Posterior vena cava (tissue), 2 donors: ENCODE measurements at places on chromosomes 11 and 22.

DNA sequence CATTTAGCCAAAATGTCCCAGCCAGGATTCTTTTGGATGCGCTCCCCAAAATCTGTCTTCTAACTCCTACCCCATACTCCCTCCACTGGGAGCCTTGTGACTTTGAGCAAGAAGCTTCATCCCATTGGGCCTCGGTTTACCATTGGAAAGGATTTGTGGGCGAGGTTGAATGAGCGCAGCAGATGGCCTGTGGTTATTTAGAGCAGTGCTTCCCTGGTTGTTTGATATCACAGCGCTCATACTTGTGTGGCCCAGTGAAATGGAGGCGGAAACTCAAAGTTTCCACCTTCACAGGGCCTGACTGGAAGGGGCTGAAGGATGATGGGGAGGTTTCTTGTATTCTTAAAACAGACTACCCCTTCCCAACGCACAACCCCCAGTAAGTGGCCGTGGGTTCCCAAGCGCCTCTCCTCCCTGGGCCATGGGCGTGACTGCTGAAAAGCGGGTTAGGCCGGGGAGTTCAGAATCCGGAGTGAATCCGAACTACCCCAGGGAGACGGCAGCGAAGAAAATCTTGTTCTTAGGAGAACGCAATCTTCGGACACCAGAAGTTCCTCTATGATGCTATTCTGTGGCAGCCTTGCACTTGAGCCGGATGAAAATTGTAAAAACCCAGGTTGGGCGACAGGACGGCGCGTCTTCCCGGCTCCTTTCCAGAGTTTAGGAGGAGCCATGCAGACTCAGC is 1.2 kb upstream of the ATF4 start:
- no peak for DNase-seq

- no peak for DNase-seq
These were observed 883.3 kb upstream of the CNTN5 start for GRCh38 chr11:98137437-98137836.

GRCh38 chr11:73399159-73399590 is 23.0 kb downstream of the RELT start:
- DNase-seq: no peak

DNA sequence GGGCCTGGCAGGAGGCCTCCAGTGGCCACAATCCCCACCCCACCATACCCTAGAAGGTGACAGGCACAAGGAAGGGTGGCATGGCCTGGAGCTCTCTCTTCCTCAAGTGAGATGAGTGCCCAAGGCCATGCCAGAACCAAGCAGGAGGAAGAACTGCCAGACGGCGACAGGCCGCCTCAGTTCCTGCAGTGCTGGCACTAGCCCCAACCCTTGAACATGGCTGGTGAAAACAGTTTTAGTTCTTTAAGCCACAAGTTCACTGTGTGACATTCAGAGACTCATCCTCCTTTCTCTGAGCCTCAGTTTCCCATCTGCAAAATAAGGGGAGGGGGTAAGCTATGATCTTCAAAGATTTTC is 9.8 kb downstream of the CHRDL2 start:
- DNase-seq: no peak

DNA sequence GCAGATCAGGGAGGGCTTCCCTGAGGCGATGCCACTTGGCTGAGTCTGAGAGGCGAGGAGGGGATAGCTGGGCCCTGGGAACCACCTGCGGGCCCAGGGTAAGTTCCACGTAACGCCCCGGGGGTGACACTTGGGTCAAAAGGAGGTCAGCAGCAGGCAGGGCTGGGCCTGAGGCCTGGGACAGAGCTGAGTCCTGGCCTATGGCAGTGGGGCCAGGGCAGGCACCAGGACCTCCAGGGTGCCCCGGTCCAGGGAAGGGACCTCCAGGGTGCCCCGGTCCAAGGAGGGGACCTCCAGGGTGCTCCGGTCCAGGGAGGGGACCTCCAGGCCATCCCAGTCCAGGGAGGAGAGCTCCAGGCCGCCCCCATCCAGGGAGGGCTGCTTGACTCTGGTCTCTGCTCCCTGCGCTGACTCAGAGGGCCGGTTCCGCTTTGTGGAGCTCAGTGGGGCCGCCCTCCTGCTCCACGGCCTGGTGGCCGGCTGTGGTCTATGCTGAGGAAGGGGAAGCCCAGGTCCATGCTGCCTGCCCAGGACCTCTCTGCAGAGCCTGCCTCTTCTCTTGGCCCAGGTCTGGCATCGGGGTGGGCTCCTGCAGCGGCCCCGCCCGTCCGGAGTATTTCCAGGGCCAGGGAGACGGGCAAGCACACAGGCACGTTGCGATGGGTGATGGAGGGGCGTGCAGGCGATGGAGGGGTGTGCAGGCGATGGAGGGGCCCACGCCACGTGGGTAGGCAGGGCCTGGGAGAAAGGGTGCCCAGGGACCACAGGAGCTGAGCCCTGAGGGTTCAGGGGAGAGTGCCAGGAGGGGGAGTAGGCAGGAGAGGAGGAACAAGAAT is 19.5 kb upstream of the WNT7B start:
- DNase-seq: peak; percentile 94

GRCh38 chr11:111735262-111736116 is 30.7 kb downstream of the PPP2R1B start:
- peak; percentile 92 for DNase-seq

DNA sequence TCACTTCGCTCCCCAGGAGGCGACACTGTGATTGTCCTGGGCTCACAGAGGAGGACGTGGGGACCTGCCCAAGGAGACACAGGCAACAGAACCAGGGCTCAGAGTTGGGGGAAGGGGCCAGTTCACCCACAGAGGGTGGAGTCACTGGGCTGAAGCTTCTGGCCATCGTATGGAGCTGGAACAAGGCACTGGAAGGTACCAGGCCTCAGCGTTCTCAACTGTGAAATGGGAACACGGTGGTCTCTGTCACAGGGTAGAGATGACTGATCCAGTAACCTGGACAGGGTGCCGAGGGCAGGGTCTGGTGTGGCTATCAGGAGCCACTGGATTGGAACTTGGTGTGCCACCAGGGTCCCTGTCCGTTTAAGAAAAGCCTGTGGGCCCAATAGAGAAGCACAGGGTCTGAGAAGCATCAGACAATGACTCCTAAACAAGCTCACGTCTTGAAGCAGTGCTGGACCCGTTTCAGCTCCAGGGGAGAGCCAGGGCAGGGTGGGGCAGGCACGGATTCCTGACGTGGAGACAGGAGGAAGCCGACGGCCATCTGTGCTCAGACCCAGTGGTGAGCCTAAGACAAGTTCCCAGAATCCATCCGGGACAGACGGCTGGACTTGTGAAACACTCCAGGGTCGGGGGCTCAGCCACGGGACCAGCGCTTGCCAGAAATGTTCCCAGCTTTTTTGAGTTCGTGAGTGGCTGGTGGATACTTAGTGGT is 25.0 kb upstream of the KCNQ1OT1 start:
- peak; percentile 91 for DNase-seq

- no peak for DNase-seq
These were observed 263.2 kb downstream of the DCDC1 start for GRCh38 chr11:31106326-31106725.

GRCh38 chr11:132658696-132659095 is 873.6 kb downstream of the OPCML start:
- no peak for DNase-seq

DNA sequence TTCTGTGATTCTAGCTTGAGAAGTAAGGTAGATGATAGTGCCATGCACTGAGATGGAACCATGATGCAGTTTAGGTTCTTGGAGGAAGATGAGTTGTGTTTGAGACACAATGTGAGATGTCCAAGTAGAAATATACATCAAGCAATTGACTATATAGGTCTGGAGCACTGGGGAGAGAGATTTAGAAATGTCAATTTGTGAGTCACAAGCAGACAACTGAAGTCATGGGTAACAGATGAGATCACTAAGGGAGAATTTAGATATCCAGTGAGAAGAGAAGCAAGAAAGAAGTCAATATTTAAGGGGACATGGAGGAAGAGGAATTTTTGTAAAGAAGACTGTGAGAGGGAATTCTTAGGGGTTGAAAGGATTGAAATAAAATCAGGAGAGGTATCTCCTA is 65.1 kb upstream of the RRAS2 start:
- no peak for DNase-seq

DNA sequence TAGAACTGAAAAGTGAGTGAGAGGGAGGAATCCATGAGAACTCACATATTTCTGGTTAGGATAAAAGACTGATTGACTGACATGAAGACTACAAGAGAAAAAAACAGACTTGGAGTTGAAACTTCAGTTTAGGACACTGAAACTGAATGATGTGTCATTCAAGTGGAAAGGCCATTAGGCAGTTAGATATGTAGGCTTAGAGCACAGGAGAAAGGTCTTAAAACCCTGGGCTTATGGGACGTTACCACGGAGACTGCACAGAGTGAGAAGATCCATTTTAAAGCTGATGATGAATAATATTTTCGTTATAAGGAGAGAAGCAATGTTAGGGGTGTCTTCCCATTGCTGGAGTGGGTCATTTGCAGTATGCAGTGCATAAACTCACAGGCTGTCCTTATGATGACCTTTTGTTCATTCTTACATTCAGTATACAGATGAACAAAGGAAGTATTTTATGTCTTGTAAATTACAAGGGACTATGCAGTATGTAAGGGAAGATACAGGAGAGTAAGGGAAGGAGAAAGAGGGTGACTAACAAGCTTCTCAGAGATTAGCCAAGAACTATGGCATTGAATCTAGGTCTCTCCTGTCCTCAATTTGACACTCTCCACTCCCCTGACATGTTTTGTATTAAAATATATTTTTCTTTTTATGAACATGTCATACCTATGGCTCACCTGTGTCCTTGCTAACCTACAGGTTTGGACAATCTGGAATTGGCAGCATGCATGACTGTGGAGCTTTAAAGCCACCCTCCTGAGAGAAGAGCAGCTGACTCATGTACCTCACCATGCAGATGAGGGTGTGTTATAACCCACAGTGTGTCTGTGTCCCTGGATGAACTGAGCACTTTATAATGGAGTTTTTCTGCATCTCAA is 63.7 kb downstream of the MAML2 start:
- no peak for DNase-seq

- no peak for DNase-seq
These were observed 800.9 kb downstream of the BRD1 start for GRCh38 chr22:49026494-49027367.

GRCh38 chr11:104541701-104542100 is 356.6 kb downstream of the CASP12 start:
- no peak for DNase-seq

- peak; percentile 88 for DNase-seq
These were observed 101.1 kb upstream of the PITPNB start for GRCh38 chr22:28019881-28020861.

DNA sequence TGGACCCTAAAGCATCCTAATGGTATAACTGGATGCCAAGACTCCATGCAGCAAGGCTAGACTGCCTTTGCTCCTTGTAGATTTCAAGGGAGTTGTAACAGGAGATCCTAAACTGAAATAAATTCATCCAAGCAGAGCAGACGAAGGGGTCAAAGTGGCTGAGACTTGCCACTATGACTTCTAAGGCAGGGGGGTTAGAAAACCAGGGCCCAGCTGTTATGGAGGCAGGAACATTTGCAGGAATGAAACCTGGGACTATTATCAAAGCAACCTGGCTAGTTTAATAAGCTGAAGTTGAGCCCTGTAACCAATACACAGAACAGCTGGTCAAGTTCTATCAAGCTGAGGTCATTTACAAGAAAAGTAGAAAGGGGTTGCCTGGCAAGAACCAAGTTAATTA is 122.2 kb upstream of the TRPC6 start:
- no peak for DNase-seq

DNA sequence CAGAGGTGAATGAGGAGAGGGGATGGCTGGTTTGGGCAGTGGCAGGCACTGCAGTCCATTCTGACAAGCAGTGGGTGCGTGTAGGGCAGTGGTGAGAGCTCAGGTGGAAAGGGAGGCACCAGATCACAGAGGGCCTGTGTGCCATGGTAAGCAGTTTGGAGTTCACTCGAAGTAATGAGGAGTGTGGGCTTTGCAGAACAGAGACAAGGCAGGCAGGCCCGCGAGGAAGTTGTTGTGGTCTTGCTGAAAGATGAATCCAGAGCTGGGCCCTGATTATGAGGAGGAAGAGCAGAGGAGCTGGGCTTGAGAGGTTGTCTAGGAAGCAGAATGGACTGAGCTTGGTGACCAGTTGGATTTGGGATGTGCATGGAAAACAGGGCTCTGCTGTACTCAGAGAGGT is 1.6 kb upstream of the DNAJB13 start:
- peak; percentile 18 for DNase-seq

GRCh38 chr11:128390246-128390645 is 197.1 kb downstream of the ETS1 start:
- no peak for DNase-seq

- no peak for DNase-seq
These were observed 28.7 kb upstream of the VPREB1 start for GRCh38 chr22:22215659-22216449.
